ENCODE measurements at places on chromosomes 3 and 15.

DNA sequence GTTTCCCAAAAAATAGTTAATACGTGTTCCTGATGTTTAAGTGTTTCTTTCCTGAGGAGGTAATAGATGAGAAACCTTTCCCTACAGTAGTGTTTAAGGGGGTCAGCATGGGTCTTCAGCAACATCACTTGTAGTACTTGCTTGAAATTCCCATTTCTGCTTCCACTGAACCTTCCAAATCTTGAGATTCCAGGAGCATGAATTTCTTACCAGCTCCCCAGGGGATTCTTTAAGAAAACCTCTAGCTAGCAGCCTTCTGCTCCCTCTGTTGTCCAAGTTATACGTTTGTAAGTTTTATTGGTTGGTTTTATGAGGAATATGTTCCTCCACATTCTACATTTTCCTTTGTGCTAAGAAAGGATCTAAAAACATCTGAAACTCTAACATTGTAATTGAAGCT is 38.2 kb upstream of the ACP3 start:
- DNase-seq = no peak

GRCh38 chr3:148420242-148420641 is 277.5 kb upstream of the AGTR1 start:
- no peak for DNase-seq

DNA sequence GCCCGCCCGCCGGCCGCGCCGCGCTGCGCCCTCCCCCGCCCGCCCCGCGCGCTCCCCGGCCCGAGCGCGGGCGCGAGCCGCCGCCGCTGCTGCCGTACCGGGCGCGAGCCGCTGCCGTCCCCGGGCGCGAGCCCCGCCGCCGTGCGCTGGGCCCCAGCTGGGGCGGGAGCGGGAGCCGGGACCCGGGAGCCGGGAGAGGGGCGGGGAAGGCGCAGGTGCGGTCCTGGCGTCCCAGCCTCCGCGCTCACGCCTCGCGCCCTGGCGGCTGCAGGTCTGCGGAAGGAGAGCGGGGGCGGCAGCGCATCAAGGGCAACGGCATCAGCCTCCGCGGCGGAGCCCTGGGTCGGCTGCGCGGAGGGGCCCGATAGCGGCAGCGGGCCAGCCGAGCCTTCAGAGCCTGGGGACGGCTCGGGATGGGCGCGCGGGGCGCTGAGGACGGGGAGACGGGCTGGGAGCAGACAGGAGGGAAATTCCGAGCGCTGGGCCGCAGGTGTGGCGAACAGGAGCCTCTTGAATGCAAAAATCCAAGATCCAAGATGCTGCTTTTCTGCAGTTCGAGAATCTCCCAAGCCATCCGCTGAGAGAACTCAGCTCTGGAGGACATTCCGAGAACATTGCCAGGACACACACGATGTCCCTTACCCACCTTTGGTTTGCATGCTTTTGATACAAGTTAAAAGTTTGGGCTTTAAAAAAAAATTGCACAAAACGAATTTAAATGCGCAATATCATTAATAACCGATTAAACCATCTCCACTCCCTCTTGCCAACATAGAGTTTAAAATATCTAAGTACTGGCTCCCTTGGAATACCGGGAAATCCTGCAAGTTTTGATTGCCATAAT is 251.1 kb downstream of the TJP1 start:
- DNase-seq = no peak

DNA sequence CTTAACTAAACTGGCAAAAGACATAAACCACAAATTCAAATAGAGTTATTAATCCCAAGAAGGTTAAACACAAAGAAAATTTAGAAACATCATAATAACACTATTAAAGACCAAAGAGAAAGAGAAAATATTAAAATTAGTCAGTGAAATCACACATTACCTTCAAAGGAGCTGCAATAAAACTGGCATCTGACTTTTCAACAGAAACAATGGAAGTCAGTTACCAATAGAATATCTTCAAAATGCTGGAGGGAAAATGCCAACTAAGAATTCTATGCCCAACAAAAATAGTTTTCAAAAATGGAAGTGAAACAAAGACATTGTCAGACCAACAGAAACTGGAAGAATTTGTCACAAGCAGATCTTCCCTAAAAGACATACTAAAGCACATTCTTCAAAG is 68.7 kb upstream of the RNF7 start:
- DNase-seq = no peak

- DNase-seq = no peak
Measured at GRCh38 chr15:80645494-80646065, 49.5 kb upstream of the ABHD17C start.

- no peak for DNase-seq
Measured at GRCh38 chr15:29569533-29570092, 252.7 kb downstream of the TJP1 start.

GRCh38 chr3:32240159-32240545 is 1.7 kb downstream of the CMTM8 start:
- no peak for DNase-seq

- no peak for DNase-seq
Measured at GRCh38 chr3:197367081-197367780, 68.8 kb upstream of the DLG1 start.

DNA sequence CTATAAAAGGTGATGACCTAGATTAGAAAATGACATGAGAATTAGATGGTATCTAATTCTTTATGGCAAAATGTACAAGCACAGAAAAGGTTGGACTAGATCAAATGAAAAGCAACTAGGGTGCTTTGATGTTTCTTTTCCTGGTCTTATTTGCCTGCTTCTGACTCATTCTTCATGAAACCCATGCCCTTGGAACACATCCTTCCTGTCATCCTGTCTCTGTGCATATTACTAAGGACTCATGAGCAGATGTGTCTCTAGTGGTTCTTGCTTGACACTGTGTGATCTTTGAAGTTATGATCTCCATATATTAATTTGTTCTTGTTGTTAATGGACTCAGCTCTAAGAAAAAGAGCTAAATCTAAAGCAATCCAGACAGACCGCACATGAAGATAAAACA is 314.0 kb downstream of the ERC2 start:
- no peak for DNase-seq

- DNase-seq = peak; percentile 23
Measured at GRCh38 chr3:52471371-52472238, 16.2 kb downstream of the NISCH start.

GRCh38 chr15:60394689-60395097 is 3.1 kb downstream of the ANXA2 start:
- DNase-seq = no peak

- no peak for DNase-seq
Measured at GRCh38 chr3:123718108-123718507, 133.3 kb upstream of the HACD2 start.

GRCh38 chr3:60528651-60529050 is 722.6 kb downstream of the FHIT start:
- DNase-seq = no peak

DNA sequence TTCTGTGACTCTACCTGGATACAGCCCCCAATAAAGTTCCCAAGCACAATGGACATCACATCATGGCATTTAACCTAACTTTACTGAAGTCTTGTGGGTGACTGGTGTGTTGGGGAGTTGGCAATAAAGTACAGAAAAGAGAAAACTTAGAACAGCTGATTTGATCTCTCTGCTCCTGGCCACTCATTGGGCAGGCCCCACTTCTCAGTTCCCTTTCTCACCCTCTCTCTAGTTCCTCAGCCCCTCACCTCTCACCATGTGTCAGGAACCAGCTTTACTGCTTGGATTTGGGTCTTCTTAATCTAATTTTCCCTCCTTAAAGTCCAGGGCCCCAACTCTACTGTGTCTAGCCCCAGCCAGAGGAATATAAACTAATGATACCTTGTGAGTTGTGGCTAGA is 713 bp upstream of the MUC13 start:
- DNase-seq = no peak

GRCh38 chr3:65093641-65094040 is 405.8 kb upstream of the ADAMTS9 start:
- DNase-seq = no peak

DNA sequence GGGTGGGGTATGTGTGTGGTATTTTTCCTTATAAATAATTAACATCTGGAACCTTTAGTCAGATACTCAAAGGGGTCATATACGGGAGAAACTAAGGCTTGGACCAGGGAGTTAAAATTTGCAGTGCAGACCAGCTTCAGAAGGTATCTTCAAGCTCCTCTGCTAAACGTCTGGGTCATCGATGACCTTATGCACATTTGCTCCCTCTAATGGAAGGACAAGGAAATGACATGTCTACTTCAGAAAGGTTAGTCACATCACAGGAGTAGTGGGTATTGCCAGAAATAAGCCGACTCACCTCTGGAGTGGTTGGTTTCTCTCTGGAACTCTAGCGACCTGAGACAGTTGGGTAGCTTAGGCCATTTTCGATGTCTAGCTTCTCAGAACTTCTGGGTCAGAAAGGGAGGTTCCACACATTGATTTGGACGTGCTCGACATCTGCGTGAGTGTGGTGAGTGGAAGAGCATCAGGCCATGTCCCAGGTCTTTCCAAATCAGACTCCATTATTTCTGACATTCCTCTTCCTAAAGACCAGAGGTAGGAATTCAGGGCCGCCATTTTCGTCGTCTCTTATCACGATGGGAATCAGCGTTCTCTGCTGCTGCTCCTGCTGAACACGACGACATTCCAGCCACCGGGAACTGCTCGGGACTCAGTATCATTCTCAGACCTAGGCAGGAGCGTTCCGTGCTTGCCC is 31.8 kb upstream of the RASA2 start:
- no peak for DNase-seq

- DNase-seq = no peak
Measured at GRCh38 chr15:52680041-52680391, 828 bp upstream of the ATOSA start.

GRCh38 chr15:31060429-31061140 is 40.9 kb downstream of the TRPM1 start:
- DNase-seq = no peak

DNA sequence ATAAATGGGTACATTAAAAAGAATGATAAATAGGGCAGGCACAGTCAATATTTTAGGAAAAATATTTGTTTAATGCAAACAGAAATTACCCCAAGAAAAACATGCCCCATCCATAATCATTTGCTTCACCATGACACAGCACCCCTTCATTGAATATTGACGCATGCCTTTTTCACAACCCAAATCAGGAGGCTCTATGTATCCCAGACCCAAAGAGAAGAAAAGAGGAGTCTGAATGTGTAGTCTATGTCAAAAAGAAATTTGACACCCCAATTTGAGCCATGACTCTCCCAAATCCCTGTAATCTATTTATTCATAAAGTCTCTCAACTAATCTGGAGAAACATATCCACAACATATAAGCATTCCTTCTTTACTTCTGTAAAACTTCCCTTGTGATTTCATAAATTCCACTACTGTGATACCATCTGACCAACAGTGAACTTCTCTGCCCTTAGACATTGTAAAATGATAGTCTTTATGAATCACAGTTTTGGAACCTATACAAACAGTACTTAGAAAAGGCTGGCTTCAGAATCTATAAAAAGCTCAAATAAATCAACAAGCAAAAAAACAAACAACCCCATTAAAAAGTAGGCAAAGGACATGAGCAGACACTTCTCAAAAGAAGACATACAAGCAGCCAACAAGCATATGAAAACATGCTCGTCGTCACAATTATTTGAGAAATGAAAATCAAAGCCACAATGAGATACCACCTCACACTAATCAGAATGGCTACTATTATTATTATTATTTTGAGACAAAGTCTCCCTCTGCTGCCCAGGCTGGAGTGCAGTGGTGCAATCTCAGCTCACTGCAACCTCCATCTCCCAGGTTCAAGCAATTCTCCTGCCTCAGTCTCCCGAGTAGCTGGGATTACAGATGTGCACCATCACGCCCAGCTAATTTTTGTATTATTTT is 53.4 kb upstream of the XRN1 start:
- DNase-seq = no peak

- no peak for DNase-seq
Measured at GRCh38 chr3:197003461-197004385, 25.9 kb downstream of the MELTF start.

GRCh38 chr3:187989575-187990153 is 164.3 kb upstream of the LPP start:
- DNase-seq = no peak

- DNase-seq = no peak
Measured at GRCh38 chr15:93001156-93001555, 87.9 kb downstream of the RGMA start.

DNA sequence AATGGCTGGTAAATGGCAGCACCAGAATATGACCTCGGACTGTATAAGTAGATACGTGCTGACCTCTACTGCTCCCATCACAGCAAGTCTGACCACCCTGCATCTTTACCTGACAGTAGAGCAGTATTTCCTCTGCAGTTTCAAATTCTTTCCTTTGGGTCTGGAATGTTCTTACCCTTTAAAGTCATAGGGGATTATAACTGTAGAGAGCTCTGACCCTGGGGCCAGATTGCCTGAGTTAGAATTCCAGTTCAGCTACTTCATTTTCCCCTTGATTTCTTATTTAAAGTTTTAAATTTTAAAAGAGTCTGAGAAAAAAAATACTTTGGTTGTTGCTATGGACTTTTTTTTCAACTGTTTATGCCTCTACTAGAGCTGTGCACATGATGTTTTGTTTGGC is 237.7 kb downstream of the NR1D2 start:
- DNase-seq = no peak

DNA sequence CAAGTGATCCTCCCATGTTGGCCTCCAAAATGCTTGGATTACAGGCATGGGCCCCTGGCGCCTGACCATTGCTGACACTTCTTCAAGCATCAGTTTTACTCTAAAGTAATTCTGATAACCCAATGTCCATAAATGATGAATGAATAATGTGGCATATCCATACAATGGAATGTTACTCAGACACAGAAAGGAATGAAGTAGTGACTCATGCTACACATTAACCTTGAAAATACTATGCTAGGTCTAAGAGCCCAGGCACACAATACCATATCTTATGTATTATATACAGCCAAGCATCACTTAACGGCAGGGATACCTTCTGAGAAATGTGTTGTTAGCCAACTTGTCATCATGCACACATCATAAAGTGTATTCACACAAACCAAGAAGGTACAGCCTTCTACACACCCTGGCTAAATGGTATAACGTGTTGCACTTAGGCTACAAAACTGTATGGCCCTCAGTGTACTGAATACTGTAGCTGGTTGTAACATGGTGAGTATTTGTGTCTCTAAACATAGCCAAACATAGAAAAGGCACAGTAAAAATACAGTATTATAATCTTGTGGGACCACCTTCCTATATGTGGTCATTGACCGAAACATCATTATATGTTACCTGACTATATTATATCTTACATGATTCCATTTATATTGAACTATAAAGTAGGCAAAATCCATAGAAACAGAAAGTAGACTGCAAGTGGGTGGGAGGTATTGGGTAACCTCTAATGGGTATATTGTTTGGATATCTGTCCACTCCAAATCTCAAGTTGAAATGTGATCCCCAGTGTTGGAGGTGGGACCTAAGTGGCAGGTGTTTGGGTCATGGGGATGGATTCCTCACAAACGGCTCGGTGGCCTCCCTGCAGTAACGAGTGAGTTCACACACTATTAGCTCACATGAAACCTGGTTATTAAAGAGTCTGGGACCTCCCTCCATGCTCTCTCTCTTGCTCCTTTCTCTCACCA is 31.4 kb downstream of the MKRN2 start:
- DNase-seq = no peak

GRCh38 chr15:52114261-52115055 is 1.9 kb upstream of the BCL2L10 start:
- DNase-seq = no peak

- DNase-seq = no peak
Measured at GRCh38 chr15:89328398-89329254, 6.0 kb downstream of the POLG start.

All from C1 segment of cervical spinal cord (tissue), 14 donors.